ENCODE measurements at places on chromosomes 4 and X.

DNA sequence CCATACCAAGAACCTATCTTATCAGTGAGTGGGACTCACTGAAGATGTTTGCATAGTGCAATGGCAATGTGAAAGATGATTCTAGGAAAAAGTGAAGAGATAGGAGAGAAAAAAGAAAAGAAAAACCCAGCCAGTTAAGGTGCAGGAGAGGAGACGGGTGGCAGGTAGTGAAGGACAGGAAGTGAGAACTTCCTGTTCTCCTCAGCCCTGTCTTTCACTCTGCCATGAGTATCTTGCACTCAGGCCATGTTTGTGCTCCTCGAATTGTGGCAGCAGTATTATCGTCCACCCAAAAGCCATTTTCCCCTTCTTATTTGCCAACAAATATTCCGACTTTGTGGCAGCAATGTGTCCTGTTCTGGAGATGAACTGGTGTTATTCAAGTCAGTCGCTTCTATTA is 8.6 kb upstream of the ENPEP start:
- DNase-seq = no peak

DNA sequence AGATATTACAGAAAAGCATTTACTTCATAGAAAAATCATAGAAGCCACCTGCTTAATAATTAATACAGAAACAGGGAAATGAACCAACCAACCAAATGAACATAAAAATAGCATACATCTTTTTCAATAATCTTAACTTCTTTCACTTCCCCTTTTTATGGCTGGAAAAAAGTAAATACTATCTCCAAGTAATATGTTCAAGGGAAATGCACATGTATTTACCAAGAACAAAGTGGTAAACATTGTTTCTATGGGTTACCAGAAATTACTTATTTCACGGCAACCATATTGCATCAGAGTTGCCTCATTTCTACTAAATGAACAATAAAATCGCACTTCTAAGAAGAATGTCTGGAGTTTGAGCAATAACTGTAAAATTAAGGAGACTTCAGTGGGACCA is 321.3 kb downstream of the TMA16 start:
- no peak for DNase-seq

- no peak for DNase-seq
Measured at GRCh38 chr4:38582889-38583470, 81.0 kb upstream of the KLF3 start.

- DNase-seq = no peak
Measured at GRCh38 chrX:19810006-19810774, 77.2 kb downstream of the SH3KBP1 start.

DNA sequence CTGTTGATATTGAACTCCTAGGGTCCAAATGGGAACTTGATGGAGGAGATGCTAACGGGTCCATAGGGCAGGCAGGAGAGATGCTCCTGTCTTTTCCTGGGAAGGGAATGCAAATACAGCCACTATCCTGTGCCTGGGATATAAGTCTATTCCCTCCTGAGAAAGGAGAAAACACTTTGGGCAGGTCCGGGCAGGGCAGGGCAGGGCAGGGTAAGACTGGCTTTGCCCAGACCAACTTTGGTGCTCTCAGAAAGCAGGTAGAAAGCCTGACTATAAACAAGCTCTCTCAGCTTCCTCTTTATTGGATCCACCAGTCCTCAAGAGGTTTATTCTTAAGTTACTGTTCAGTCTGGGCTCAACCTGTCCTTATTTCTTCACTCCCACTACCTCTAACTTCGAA is 232.3 kb downstream of the PTTG2 start:
- no peak for DNase-seq
